ENCODE measurements at places on chromosomes 7 and 10.

DNA sequence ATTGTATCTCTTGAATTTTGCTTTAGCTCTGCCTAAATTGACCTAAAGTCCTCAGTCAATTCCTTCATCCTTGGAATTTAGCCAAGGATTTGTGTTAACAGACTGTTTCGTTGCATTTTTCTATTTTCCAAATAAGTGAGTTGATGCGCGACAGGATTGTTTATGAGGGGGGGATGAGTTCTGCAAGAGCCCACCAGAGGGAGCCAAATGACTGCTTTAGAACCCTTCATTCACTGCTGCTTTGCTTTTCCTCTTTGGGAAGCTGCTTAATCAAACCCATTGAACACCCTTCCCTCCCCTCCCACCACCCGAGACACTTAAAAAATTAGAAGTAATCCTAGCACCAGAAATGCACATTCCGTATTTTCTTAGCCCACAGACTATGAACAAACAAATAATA, 33.7 kb upstream of the PTF1A start:
- peak; percentile 33 for DNase-seq

- DNase-seq, result no peak
These were observed 390.3 kb downstream of the KCNMA1 start for GRCh38 chr10:77247031-77247990.

GRCh38 chr7:92691578-92691977, 101.4 kb upstream of the FAM133B start:
- DNase-seq, result peak; percentile 71

- no peak for DNase-seq
These were observed 82.9 kb downstream of the CFTR start for GRCh38 chr7:117562759-117563158.

DNA sequence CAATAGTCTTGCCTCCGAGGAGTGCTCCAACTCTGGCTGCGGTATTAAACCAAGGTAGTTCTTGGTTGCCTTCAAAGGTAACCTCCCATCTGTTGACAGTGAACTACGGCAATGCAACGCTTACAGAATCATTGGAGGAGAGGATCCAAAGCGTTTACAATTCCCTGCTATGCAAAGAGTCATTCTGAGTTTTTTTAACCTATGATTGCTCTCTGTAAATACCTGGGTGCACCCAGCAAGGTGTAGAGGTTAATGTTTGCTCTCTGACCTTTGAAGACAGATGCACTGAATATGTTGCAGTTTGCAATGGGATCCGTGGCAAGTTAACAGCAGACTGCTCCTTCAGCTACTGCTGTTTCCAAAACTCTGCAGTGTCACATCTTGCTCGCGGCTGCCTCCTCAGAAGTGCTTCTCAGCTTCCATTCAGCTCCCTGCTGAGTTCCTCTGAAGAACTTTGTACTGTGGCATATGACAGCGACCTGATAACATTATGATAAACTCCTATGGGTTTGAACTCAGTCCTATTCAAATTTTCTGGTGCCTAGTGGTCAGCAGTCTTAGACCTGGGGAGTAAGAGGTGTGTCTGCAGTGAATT, 29.0 kb downstream of the KIAA1217 start:
- DNase-seq, result no peak
